ENCODE measurements at places on chromosomes 11 and 22. TPM values are rescaled to one million over a fixed set of nuclear protein-coding genes. Genes with fewer than 3 reads are reported as not detected.

Gene MMP12
- total RNA-seq, result not detected

Gene JRKL
- 7.2 TPM for total RNA-seq

Gene MAJIN
- not detected for total RNA-seq

Gene FAM227A
- 1.3 TPM for total RNA-seq

Gene C11orf52
- 6.9 TPM for total RNA-seq

Gene SPTBN2
- total RNA-seq, result 3.1 TPM

Gene GTSE1
- total RNA-seq, result 0.30 TPM

Gene CLMP
- 89.0 TPM for total RNA-seq

Gene TMPRSS5
- total RNA-seq, result 42.2 TPM

Gene UBQLN3
- total RNA-seq, result 2.7 TPM

Gene PAMR1
- total RNA-seq, result 7.6 TPM

Gene SAA1
- 58.8 TPM for total RNA-seq

Gene OTUB1
- total RNA-seq, result 86.7 TPM

Gene KLHL35
- 6.5 TPM for total RNA-seq

Gene APOA5
- total RNA-seq, result not detected

Gene SEZ6L
- total RNA-seq, result 0.63 TPM

Gene DGCR6
- 7.4 TPM for total RNA-seq

Gene PLEKHB1
- 193 TPM for total RNA-seq

Gene C11orf91
- total RNA-seq, result not detected

Gene MYBPC3
- total RNA-seq, result 0.21 TPM

Gene OR8H3
- not detected for total RNA-seq
